ENCODE measurements at places on chromosomes 12 and 14. TPM values are rescaled to one million over a fixed set of nuclear protein-coding genes. Genes with fewer than 3 reads are reported as not detected.

GRCh38 chr14:69527635-69528034 is 43.1 kb downstream of the PLEKHD1 start:
- no peaks in the 10 kb centered on the region for H3K36me3 ChIP-seq
- no peak overlapping the region for H3K27ac ChIP-seq
- H3K4me1 ChIP-seq = no peaks in the 10 kb centered on the region
- H3K27me3 ChIP-seq = peaks cover 14% of the 10 kb centered on the region
- H3K4me3 ChIP-seq = no peak overlapping the region

GRCh38 chr12:55296469-55296868 is at the start of gene OR6C6:
TSS of gene OR6C6 (minus strand) at chr12:55296569. CDS start at chr12:55295232, 1,337 bp downstream.
- no peaks in the 10 kb centered on the region for H3K4me1 ChIP-seq
- no peaks in the 10 kb centered on the region for H3K36me3 ChIP-seq
- no peak within 1 kb of the TSS for H3K27ac ChIP-seq
- H3K4me3 ChIP-seq = no peak within 1 kb of the TSS

- H3K27me3 ChIP-seq = no peaks in the 10 kb centered on the region
- H3K4me1 ChIP-seq = peaks cover 24% of the 10 kb centered on the region
- H3K4me3 ChIP-seq = no peak overlapping the region
- DNase-seq = no peak
- H3K36me3 ChIP-seq = peaks cover 12% of the 10 kb centered on the region
These were observed 5.2 kb downstream of the WDR20 start for GRCh38 chr14:102144914-102145313.

DNA sequence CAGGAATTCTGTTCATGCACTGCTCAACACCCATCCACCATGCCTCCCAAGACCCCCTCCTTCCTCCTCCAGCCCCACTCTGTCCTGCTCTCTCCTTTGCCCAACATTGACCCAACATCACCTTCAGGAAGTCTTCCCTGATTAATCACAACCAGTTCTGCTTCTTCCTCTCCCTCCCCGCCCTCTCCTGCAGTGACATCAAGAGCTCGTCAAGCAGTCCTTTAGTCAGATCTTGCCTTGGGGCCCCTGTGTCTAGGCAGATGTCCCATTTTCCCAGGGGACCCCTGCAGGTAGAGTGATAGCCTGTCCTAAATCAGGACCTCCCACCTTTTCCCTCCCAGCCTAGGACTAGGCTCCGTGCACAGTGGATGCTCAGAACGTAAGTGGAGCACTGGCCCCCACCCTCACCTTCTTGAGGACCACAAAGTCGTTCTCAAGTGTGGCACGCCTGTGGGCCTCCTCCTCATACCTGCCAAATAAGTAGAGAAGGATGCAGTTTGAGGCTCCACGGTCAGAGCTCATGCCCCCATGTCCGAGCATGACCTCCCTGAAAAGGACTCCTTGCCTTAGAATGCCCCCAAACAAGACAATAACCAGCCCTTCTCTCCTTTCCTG is 2.3 kb downstream of the KRT78 start:
- H3K27ac ChIP-seq = no peak overlapping the region
- H3K27me3 ChIP-seq = no peaks in the 10 kb centered on the region
- no peaks in the 10 kb centered on the region for H3K36me3 ChIP-seq
- no peak for DNase-seq

DNA sequence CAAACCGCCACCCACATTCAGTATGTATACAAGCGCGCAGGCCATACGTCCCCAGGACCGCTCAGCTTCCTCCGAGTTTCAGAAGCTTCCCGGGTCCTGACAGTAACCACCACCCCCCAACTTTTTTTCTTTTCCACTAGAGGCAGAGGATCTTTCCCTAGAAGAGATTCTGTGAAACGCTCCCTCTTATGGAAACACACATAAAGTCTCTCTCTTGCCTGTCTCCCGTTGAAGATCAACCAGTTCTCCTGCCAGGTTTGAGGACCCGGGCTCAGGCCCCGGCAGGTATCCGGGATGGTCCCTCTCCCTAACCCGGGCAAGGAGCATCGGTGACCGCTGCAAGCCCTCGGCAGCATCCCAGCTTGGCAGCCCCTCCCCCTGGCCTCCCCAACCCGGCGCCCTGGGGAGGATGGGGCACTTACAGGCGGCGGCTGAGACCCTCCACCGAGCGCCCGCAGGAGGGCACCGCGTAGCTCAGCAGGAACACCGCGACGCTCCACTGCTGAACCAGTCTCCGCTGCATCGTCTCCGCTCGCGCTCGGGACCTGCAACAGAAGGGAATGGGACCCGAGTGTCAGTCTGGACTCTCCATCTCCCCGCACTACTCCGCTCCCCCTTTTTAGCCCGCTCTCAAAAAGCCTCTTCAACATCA is 3.4 kb downstream of the PTHLH start:
- H3K27me3 ChIP-seq = peaks cover 84% of the 10 kb centered on the region
- no peaks in the 10 kb centered on the region for H3K36me3 ChIP-seq
- no peak for DNase-seq
- H3K27ac ChIP-seq = no peak overlapping the region
- H3K4me3 ChIP-seq = peak overlapping the region; percentile 61
- peaks cover 19% of the 10 kb centered on the region for H3K4me1 ChIP-seq

DNA sequence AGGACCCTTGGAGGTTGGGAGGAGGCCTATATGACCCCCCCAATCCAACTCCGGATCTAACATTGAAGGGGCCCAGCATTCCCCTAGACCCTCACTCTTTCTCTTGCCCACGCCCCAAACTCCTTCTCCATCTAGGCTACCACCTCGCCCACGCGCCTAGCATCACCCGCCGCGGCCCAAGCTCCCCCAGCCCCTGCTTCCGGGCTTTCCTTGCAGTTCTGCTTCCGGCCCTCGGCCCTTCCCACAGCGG is 445 bp downstream of the CERS5 start:
- peak; percentile 50 for DNase-seq
- H3K36me3 ChIP-seq = peaks cover 17% of the 10 kb centered on the region
- H3K4me3 ChIP-seq = peak overlapping the region; percentile 86
- H3K27ac ChIP-seq = peak overlapping the region; percentile 97
- H3K27me3 ChIP-seq = no peaks in the 10 kb centered on the region

DNA sequence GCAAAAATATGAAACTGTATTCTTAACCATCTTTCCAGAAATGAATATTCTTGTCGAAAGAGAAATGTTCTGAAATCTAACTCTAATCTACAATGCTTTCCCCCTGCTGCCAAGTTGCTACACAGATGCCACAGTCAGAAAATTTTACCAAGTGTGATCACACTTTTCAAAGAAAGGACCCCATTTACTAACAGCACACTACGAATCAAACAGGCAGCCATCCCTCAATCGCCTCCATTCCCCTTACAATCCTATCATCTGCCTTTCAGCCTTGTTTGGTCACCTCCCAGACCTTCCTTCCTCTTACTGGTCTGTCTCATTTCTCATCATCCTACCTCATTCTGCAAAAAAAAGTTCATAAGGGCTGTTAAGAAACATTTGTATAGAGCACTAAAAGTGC is 190.1 kb downstream of the MED13L start:
- H3K4me1 ChIP-seq = peaks cover 24% of the 10 kb centered on the region
- no peak overlapping the region for H3K4me3 ChIP-seq
- no peak overlapping the region for H3K27ac ChIP-seq
- peaks cover 32% of the 10 kb centered on the region for H3K36me3 ChIP-seq

DNA sequence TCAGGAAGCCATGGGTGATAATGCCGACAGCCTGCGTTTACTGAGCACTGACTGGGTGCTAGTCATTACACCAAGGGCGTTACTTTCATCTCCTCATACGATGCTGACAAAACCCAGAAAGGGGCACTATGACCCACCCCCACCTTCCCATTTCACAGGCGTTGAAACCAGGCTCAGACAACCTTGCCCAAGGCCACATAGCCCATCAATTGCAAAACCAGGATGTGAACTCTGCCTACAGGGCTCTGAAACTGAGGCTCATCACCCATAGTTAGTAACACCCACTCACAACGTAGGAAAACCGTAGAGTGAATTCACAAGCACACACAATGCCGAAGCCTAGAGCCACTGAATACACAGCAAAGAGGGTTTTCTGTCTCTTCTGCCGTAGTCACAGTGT is 119.9 kb downstream of the RIMBP2 start:
- no peak overlapping the region for H3K27ac ChIP-seq
- no peaks in the 10 kb centered on the region for H3K36me3 ChIP-seq
- no peaks in the 10 kb centered on the region for H3K27me3 ChIP-seq
- no peak for DNase-seq
- H3K4me1 ChIP-seq = no peaks in the 10 kb centered on the region

- DNase-seq = peak; percentile 54
- H3K4me3 ChIP-seq = no peak overlapping the region
- H3K36me3 ChIP-seq = no peaks in the 10 kb centered on the region
- H3K27ac ChIP-seq = no peak overlapping the region
These were observed 153.9 kb upstream of the RMST start for GRCh38 chr12:97308576-97309198.

DNA sequence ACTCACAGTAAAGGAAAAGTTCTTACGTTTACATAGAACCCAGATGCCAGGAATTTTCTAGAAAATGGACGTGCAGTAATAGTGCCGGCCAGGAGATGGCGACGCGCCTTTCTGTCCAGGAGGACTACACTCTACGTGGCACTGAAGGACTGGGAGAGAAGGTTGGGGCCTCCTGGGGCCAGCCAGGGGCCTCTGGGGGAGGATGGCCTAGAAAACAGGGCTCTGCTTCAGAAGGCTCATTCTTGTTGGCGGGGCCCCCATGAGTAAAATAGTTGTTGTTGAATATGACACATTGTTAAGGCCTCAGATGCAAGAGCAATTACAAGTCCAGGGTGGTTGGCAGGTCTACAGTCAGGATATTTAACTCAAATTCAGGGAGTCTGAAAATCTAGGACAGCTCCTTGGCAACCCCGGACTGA is 120.1 kb upstream of the MAX start:
- peak overlapping the region; percentile 68 for H3K27ac ChIP-seq
- DNase-seq = peak; percentile 57
- peaks cover 52% of the 10 kb centered on the region for H3K4me1 ChIP-seq
- no peaks in the 10 kb centered on the region for H3K27me3 ChIP-seq
- no peak overlapping the region for H3K4me3 ChIP-seq

- H3K27me3 ChIP-seq = no peaks in the 10 kb centered on the region
- peaks cover 7% of the 10 kb centered on the region for H3K36me3 ChIP-seq
- DNase-seq = peak; percentile 33
- H3K4me1 ChIP-seq = peaks cover 27% of the 10 kb centered on the region
- no peak overlapping the region for H3K27ac ChIP-seq
These were observed 22.9 kb downstream of the NDUFA12 start for GRCh38 chr12:94980577-94980976.

DNA sequence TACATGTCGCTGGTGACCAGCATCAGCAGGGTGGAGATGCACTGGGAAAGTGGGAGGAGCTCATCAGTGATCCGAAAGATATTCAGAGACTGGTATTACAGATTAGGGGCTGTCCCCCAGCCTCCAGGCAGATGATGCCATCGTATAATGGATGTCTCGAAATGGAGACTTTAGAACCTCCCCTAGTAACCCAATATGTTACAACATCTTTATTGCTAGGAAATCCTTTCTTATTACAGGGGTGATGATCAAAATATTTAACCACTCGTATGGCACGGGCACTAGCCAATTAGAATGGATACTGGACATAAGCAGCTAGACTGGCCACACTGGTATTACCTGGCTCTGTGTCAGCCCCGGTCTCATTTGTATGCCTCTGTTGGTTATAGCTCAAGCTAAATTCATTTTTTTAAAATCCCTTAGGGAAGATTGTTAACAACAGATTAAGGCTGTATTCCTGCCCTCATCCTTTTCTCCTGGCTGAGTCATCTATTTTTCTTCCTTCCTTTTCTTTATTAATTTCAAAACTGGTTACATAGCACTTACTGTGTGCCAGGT is 10.8 kb upstream of the CEBPE start:
- no peak for DNase-seq
- peaks cover 13% of the 10 kb centered on the region for H3K27me3 ChIP-seq

The TSPAN8 gene
- total RNA-seq = not detected

DNA sequence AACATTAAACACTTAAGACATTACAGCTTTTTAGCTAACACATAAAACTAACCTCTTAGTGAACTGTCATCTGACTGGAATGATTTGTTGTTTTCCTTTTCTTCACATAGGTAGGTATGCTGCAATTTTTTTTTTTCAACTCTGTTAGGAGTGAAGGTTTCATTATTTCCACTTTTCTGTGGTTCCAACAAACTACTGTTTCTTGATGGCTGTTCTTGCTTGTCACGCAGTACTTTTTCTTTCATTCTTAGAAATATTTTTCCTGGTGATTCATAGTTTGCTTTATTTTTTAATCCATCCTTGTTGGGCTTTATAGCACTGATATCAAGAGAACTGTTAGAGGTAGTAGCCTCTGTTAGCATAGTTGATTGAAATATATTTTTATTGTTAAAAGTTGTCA is 6.3 kb downstream of the MIS18BP1 start:
- no peaks in the 10 kb centered on the region for H3K27me3 ChIP-seq
- peaks cover 23% of the 10 kb centered on the region for H3K4me1 ChIP-seq
- no peak for DNase-seq
- no peak overlapping the region for H3K4me3 ChIP-seq
- H3K36me3 ChIP-seq = peaks cover 21% of the 10 kb centered on the region

- H3K36me3 ChIP-seq = peaks cover 57% of the 10 kb centered on the region
- H3K4me3 ChIP-seq = peak overlapping the region; percentile 6
- DNase-seq = peak; percentile 36
- H3K4me1 ChIP-seq = peaks cover 31% of the 10 kb centered on the region
These were observed 94.9 kb downstream of the VCPKMT start for GRCh38 chr14:50021261-50022031.

DNA sequence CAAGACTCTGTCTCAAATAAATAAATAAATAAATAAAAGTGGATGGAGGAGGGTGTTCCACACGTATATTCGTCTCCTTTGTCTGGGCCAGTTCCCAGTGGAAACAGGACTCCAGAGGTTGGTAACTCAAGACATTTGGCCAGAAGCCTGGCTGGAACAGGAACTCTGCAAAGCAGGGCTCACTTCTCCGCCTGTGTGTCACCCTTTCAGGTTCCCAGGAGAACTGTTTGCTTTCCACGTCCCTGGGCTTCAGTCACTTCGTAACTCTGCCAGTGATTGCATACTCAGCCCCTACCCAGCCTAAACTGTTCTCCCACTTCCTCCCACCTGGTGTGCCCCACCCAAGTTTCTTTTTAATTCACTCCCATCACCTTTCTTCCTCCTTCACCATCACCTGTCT is 7.0 kb upstream of the UBE2N start:
- no peak overlapping the region for H3K4me3 ChIP-seq
- no peaks in the 10 kb centered on the region for H3K36me3 ChIP-seq
- H3K27me3 ChIP-seq = no peaks in the 10 kb centered on the region
- H3K4me1 ChIP-seq = peaks cover 23% of the 10 kb centered on the region
- DNase-seq = no peak

The SLC17A8 gene
- not detected for total RNA-seq

DNA sequence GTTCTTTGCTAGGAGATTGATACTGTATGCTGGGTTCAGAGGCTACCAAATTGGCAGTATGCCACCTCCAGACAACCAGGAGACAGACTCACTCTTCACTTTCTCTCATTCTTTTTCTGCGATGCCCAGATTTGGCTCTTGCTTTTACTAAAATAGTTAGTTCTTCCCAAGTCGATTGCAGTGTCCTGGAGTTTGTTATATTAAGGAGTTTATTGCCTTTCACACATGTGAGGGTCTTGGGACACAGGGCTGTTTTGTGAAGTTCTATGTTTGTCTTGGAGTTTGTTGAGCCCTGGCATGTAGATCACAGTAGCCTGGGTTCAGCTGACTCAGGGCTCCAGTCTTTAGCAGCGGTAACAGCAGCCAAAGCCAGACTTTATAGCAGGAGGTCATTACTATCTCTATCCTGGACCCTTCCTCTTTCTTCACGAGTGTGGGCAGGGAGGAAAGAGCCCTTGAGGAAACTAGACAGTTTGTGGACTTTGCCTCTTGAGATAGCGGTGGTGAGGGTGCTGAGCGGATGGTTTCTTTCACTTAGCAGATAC is 1.6 kb downstream of the MLEC start:
- peak overlapping the region; percentile 74 for H3K27ac ChIP-seq
- H3K4me1 ChIP-seq = peaks cover 71% of the 10 kb centered on the region
- H3K36me3 ChIP-seq = peaks cover 8% of the 10 kb centered on the region
- peak overlapping the region; percentile 89 for H3K4me3 ChIP-seq
- H3K27me3 ChIP-seq = no peaks in the 10 kb centered on the region
